ENCODE measurements at places on chromosomes 12 and 14.

- no peak for DNase-seq
These were observed 111.2 kb downstream of the LRIG3 start for GRCh38 chr12:58809064-58809607.

GRCh38 chr12:94123127-94123526 lies 25.2 kb upstream of the PLXNC1 start:
- no peak for DNase-seq

GRCh38 chr14:62759796-62760195 lies 285.5 kb downstream of the KCNH5 start:
- DNase-seq, result no peak

- DNase-seq, result no peak
These were observed 151.0 kb downstream of the SRGAP1 start for GRCh38 chr12:63995512-63995911.

DNA sequence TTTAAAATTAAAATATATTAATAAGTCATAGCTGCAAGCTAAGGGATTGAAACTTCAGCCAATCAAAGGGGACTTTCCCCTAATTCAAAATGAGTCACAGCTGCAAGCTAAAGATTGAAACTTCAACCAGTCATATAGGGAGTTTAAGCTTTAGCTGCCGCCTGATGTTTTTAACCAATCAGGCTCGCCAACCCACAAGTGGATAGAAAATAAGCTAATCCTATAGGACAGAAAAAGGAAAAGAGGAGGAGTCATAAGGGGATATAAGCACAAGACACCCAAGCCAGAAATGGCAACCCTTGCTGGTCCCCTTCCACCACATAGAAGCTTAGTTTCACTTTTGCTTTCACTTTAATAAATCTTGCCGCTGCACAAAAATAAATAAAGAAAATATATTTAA lies 1154.6 kb downstream of the GALC start:
- no peak for DNase-seq

- no peak for DNase-seq
These were observed 70.6 kb upstream of the SLC24A4 start for GRCh38 chr14:92252323-92252722.

- DNase-seq, result no peak
These were observed 224.1 kb downstream of the ASCL1 start for GRCh38 chr12:103181366-103182152.

GRCh38 chr12:45732936-45733335 lies 3.4 kb downstream of the ARID2 start:
- DNase-seq, result no peak

DNA sequence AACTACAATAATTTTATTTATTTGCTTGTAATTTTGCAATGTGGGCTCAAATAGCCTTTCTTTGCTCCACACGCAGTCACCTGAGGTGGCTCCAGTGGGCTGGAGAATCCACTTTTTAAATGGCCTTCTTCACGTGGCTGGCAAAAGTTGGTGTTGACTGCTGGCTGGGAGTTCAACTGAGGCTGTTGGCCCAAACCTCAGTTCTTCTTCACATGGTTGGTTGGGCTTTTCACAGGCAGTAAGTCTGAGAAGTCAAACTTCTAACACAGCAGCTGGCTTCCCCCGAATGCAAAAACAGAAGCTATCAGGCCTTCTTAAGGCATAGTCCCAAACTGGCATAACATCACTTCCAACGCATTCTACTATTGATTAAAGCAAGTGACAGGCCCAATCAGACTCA lies 2.1 kb upstream of the OXA1L start:
- DNase-seq, result no peak

DNA sequence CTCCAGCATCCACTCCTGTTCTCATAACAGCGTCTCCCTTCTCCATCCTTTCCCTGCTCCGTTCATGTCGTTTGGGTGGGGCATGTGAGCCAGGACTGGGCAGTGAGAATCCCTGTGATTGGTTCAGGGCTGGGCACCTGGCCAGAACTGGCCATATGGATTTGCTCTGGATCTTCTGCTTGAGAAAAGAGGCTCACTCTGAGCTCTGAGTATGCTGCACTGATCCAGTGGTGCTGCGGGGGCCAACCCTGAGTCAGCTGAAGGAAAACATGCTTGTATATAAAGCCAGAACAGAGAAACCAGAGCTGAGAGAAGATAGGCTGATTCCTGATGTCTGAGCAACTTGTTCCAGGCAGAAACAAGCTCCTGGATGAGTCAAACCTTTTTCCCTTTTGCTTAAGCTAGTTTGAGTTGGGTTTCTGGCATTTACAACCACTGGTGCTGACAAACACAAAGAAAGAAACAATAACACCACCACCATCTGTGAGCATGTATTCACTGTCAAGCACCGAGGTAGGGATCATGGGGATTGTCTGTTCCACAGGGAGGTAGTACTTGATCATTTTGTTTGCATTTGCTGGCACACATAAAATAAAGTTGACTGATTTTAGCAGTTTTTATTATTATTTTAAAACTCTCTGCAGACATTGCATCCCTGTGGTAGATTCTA lies 14.0 kb upstream of the HPD start:
- no peak for DNase-seq

GRCh38 chr12:92495108-92495507 lies 207.7 kb upstream of the PLEKHG7 start:
- no peak for DNase-seq

DNA sequence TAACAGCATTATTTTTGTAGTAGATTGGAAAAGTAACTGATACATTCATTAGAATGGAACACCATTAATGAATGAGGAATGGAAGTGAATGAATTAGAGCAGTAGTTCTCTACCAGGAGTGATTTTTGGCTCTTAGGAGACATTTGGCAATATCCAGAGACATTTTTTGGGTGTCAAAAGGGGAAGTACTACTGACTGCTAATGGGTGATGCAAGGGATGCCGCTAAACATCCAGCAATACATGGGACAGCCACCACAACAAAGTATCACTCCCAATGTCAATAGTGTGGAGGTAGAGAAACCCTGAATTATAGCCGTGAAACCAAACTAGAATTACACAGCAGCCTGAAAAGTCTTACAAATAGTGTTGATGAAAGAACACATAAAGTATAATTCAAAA lies 1.5 kb downstream of the CHURC1 start:
- DNase-seq, result no peak

Measured in effector memory CD4-positive, alpha-beta T cell (primary cell).